ENCODE measurements at places on chromosomes 3 and 15.

- no peak for DNase-seq
Measured at GRCh38 chr15:70320482-70320881, 222.8 kb upstream of the TLE3 start.

DNA sequence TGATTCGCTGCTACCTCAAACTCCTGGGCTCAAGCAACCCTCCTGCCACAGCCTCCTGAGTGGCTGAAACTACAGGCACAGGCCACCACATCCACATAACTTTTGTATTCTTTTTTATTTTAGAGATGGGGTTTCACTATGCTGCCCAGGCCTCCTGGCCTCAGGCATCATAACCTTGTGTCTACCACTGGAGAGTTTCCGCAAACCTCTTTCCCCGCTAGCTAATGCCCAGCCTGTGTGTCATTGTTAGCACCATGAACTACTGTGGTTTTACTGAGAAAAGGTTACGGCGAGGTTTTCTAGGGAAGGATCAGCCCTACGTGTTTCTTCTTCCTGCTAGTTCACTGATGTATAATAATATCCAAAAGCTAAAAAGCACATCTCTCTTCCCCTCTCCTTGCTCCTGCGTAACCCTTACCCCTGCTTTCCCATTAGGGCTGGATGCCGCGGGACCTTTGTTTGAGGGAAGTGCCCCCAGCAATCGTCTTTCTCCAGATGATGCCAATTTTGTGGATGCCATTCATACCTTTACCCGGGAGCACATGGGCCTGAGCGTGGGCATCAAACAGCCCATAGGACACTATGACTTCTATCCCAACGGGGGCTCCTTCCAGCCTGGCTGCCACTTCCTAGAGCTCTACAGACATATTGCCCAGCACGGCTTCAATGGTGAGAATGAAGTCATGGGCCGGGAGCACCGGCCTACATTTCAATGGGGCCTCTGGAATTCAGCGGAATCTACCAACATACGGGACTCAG is 113.7 kb downstream of the LIPC start:
- DNase-seq = peak; percentile 56

- DNase-seq = no peak
Measured at GRCh38 chr15:91864664-91865063, 11.2 kb downstream of the SLCO3A1 start.

DNA sequence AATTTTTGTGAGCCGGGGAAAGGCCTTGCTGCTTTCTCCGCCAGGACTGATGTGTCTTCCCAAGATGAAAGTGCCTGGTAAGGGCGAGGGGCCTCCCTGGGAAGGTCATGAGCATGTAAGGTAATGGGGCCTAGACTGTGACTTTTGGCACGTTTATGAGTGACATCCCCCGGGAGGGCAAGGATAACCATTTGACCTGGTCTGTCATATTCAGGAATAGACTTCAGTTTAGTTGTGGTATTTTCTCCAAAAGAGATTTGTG is 631 bp upstream of the CNBP start:
- DNase-seq = peak; percentile 20

DNA sequence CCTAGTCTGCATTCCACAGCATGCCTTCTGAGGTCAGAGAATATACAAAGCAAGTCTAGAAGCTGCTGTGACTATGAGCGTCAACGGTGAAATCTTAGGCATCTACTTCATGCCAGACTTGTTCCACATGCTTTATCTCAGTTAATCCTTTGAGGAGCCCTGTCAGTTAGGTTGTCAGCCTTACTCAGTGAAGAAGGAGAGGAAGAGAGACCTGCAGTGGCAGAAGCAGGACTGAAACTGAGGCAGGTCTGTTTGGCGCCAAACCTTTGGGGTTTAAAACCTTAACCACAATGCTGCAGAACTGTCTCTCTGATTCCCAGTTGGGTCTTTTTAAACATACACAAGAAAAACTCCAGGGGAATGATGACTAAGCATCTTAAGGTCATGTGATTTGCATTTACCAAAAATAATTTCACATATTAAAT is 139.0 kb upstream of the LIPC start:
- DNase-seq = no peak

GRCh38 chr3:160758929-160759577 is 3.0 kb downstream of the PPM1L start:
- DNase-seq = no peak

- DNase-seq = peak; percentile 96
Measured at GRCh38 chr3:40800343-40800742, 275.6 kb downstream of the ZNF621 start.

DNA sequence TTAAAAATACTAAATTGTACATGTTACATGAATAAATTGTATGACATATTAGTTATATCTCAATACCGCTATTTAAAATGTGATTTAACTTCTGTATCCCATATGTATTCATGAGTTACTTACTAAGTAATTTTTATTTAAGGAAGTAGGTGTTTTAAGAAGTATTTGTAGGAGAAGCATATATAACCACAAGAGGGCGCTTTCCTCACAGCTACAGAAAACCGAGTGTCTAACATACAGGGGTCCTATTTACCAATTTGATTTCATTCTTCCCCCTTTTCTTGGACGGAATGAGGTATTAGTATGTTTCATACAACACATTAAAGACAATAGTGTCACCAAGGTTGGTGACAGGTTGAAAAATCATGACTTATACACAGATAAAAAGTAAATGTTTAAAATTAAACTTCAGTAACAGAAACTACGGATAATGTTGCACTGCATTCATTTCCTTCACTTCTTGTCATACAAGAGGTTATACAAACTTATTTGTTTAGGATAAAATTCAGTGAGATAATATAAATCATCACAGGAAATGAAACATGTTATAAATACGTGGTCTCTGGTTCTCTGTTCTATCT is 253.6 kb downstream of the MAGI1 start:
- peak; percentile 29 for DNase-seq

- DNase-seq = no peak
Measured at GRCh38 chr3:12687948-12688347, 24.0 kb upstream of the RAF1 start.

DNA sequence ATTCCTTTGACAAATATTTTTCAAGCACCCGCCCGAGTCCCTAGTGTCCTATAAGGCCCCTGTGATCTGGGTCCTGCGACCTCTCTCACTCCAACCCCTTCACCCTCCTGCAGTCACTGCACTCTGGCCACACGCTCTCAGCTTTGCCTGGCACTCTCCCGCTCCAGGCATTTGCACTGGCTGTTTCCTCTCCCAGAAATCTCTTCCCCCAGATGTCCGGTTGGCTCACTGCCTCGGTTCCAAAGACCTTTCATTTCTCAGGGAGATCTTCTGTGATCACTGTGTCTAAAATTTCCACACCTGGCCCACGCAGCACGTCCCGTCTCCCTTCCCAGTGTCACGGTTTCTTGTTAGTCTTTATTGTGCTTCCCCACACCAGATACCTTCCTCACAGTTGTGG is 97.4 kb downstream of the WNT7A start:
- no peak for DNase-seq

GRCh38 chr3:16402451-16402850 is 111.0 kb downstream of the RFTN1 start:
- DNase-seq = no peak

DNA sequence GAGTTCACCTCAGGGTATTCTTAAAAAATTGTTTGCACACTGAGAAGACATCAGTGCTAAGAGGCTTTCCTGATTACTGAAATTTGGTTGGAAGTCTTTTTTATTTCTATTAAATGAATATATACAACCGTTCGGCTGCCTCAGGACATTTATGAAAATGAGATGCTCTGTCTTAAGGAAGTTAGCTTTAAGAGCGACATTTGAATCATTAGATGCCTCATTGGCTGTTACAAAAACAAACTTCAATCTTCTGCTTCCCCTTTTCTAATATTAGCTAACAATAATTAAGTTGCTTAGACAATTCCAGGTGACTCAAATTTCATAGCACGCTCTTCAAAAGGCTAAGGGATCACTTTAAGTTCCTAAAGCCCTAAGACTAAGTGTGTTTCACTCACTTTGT is 673.7 kb downstream of the FHIT start:
- no peak for DNase-seq

GRCh38 chr15:67033012-67033411 is 32.4 kb upstream of the SMAD3 start:
- no peak for DNase-seq

GRCh38 chr3:64088408-64089205 is 65.3 kb upstream of the PSMD6 start:
- DNase-seq = peak; percentile 77

GRCh38 chr3:4850928-4851265 is 128.3 kb upstream of the BHLHE40 start:
- no peak for DNase-seq

DNA sequence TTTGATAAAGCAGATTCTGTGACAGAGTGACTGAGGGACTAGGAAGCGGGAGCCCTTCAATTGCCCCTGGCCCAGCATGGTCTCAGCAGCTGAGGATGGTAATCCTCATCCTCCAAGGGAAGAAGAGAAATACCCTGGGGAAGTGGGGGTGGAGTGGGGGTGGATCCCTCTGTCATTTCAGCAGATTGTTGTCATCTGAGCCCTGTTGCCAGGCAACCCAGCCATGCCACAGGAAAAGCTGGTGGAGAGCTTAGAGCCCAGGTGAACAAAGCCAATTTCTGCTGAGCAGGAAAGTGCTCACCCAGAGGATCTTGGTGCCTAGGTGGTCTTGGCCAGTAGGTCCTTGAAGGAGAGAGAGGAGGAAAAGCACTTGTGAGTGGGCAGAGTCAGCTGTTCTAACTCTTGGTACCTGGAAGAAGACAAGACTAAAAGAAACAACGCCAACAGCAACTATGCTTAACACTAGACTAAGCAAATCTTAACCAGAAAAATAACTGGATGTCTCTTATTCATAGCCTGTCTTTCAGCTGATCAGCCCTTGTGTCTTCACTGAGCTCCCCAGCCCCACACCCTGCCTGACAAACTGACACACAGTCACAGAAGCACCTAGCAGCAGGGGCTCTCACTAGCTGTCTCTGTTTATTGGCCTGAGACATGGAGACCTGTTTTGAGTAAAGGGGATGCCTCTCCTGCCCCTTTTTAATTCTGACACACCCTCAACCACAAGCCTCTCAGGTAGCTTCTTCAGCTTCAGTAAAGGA is 40.1 kb upstream of the DCLK3 start:
- DNase-seq = no peak

- no peak for DNase-seq
Measured at GRCh38 chr3:19190602-19191001, 42.3 kb downstream of the KCNH8 start.

- DNase-seq = peak; percentile 23
Measured at GRCh38 chr15:99931703-99932603, 198.7 kb upstream of the LYSMD4 start.

DNA sequence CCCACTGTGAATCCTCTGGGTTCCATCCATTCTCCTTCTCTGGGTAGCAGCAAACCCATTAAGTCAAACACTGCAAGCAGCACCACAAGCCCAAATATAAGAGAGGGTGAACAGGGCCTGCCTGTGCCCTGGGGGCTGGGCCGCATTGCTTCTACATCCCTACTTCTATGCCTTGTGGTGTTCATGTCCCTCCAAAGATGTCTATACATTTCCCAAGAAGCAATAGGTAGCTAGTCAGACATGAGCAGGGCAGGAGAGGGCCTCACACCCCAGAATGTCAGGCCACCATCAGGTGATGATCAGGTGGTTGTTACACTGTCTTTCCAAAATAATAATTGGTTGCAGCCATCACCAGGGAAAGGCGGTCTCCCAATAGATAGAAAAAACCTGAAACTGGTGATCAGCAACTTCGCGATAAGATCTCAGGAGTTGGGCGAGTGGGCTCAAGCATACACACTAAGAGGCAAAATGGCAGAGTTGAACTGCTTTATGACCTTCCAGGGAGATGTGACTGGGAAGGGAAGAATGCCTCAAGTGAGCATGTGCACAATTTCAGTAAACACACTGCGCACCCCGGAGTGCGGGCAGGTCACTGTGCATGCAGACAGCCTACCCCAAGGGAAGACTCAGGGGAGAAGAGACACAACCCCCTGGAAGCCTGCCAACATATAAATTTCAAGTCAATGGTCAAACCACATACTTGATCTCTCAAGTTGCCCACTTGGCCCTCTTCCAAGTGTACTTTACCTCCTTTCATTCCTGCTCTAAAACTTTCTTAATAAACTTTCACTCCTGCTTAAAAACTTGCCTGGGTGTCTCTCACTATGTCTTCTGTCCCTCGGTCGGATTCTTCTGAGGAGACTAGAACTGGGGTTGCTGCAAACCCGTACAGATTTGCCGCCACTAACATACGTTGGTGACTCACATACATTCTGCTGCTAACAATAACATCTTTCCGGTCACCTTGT is 39.9 kb downstream of the KLF15 start:
- DNase-seq = no peak

DNA sequence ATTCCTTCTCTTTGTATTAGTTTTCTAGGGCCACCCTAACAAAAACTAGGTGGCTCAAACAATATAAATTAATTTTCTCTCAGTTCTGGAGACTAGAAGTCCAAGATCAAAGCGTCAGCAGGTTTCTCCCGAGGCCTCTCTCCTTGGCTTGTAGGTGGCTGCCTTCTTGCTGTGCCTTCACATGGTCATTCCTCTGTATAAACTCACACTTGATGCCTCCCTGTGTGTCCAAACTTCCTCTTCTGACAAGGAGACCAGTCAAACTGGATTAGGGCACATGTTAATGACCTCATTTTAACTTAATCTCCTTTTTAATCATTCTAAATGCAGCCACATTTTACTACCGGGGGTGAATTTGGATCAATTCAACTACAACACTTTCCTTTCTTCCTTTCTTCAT is 691.1 kb downstream of the DIPK2A start:
- no peak for DNase-seq

DNA sequence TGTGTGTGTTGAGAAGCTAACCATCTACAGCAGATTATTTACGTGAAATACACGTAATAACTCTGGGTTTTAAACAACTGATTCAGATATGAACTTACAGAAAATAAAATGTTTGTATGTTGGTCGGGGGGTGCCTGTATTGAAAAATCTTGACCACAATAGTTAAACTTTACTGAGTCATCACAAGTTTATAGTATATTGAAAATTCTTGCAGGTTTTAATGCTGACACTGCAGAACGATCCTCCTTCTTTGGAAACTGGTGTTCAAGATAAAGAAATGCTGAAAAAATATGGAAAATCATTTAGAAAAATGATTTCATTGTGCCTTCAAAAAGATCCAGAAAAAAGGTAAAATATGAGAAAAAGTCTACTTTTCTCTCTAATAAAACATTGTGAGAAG is 41.3 kb upstream of the SLC22A13 start:
- DNase-seq = no peak

- no peak for DNase-seq
Measured at GRCh38 chr3:46904303-46905212, 27.0 kb downstream of the PTH1R start.

DNA sequence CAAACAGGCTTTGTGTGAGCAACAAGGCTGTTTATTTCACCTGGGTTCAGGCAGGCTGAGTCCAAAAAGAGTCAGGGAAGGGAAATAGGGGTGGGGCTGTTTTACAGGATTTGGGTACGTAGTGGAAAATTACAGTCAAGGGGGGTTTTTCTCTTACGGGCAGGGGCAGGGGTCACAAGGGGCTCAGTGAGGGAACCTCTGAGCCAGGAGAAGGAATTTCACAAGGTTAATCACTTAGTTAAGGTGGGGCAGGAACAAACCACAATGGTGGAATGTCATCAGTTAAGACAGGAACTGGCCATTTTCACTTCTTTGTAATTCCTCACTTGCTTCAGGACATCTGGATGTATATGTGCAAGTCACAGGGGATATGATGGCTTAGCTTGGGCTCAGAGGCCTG is 1592.8 kb upstream of the GBE1 start:
- DNase-seq = no peak

GRCh38 chr3:195150181-195151118 is 120.5 kb downstream of the XXYLT1 start:
- no peak for DNase-seq

GRCh38 chr3:88863196-88863595 is 244.2 kb upstream of the EPHA3 start:
- DNase-seq = no peak

GRCh38 chr15:98942431-98942830 is 65.2 kb downstream of the PGPEP1L start:
- DNase-seq = no peak
